ENCODE measurements at places on chromosomes 6 and 20.

DNA sequence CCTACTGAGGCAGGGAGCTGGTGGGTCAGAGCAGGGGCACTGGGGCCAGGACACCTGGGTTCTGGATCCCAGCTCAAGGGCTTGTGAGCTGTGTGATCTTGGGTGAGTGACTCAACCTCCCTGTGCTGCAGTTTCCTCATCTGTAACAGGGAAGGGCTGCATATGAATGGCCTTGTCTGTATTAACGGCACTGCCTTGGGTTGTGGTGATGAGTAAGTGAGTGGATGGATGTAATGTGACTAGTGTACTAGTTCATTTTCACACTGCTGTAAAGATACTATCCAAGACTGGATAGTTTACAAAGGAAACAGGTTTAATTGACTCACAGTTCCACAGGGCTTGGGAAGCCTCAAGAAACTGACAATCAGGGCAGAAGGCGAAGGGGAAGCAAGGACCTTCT lies 233.5 kb downstream of the TAF4 start:
- no peak for DNase-seq

- no peak for DNase-seq
Observed at GRCh38 chr20:47127999-47128398, 228.5 kb downstream of the ZMYND8 start.

- DNase-seq, result no peak
Observed at GRCh38 chr6:48075181-48075580, 35.8 kb downstream of the PTCHD4 start.

- no peak for DNase-seq
Observed at GRCh38 chr6:90431576-90431975, 134.9 kb upstream of the BACH2 start.

- peak; percentile 41 for DNase-seq
Observed at GRCh38 chr6:52307900-52308372, 23.4 kb upstream of the MCM3 start.

DNA sequence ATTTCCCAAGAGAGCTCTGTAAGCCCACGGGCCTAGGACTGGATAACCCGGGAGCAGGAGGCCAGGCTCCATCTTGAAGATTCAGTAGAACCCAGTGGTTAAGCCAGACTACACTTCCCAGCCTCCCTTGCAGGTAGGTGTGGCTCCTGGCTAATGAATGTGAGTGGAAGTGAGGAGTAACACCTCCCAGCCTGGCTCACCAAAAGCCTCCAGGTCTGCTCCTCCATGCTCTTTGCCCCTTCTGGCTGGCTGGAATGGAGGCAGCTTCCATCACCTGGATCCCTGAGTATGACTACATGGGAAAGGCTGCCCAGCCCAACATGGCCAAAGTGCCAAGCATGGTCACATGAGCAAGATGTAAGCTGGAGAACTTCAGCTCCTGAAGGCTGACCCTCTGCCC lies 9.7 kb downstream of the LRRN4 start:
- DNase-seq, result no peak

DNA sequence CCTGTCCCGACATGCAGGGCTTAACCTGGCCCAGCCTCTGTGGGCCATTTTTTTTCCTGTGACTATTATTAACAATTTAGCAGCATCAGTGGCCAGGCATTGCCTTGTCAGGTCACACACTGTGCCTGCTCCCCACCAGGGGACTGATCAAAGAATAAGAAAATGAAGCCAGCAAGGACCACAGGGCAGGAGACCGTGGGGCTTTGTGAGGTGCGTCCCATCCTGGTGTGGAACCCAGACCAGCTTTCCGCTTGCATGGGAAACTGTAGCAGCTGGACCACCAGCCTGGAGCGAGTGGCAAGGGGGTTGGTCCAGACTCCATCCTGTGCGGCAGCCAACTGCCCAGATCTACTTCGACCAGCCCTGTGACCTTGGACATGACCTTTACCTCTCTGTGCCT lies 218.3 kb downstream of the ANKRD60 start:
- DNase-seq, result no peak

GRCh38 chr6:80932359-80932758 lies 820.1 kb downstream of the TENT5A start:
- DNase-seq, result no peak

DNA sequence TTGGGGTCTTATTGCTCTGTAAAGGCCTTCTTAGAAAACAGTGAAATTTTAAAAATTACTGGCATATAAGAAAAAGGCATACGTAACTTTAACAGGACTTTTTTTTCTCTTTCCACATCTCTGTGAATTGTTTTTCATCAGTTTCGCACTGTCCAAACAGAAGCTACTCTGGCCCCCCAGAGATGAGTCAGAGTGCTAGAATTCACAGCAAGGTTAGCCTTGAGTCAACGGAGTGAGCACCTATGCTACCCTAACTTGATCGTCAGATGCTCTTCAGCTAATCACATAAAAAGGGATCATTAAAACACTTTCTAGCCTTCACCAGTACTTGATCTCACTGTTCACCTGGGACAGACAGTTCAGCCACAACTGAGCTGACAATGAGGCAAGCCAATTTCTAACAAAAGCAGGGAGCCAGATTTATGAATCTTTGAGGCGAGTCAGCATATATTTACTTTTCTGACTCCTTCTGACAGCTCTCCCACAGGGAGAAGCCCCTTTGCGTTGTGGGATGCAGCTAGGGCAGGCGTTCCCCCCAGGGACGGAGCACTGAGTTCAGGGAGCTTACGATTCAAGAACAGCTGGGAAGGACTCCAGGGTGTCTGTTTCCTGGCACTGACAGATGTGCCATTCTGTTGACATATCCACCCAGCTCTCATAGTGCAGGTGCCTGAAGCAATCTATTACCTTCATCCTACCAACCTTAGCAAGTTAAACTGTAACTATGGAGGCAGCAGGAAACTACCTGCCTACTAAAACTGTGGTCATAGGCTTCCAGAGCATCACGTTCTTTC lies 46.4 kb upstream of the SPDEF start:
- DNase-seq, result no peak

DNA sequence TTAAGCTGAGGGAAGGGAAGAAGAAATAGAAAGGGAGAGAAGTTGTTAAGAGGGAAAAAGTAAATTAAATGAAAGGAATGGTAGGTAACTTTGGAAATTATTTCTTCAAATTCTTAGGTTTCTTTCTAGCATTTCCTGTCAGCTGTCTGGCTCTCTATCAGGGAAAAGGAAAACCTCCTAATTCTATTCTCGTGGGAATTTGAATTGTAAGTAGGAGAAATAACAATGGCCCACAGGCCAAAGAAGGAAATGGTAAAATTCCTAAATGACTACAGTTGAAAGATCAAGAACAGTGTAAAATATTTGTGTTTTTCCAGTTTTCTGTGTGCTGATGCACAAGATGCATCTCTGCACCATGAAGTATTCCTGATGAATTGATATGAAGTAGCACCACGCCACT lies 173.0 kb downstream of the IBTK start:
- DNase-seq, result no peak

DNA sequence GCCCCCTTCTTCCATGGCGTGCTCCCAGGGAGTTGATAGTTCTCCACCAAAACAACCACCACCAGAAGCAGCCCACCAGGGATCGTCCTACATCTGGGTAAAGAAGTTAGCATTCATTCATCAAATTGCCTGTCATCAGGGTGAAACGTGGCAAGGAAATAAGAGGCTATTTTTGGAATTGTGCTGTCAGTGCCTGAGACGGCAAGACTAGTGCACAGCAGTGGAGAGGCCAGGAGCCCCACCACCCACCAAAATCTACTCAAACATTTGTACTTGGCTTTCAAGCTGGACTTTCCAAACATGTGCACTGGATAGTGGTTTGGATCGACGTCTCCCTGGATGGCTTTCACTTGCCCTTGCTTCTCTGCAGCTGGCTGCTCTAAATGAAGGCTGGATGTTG lies 44.8 kb downstream of the TXNDC5 start:
- DNase-seq, result no peak

DNA sequence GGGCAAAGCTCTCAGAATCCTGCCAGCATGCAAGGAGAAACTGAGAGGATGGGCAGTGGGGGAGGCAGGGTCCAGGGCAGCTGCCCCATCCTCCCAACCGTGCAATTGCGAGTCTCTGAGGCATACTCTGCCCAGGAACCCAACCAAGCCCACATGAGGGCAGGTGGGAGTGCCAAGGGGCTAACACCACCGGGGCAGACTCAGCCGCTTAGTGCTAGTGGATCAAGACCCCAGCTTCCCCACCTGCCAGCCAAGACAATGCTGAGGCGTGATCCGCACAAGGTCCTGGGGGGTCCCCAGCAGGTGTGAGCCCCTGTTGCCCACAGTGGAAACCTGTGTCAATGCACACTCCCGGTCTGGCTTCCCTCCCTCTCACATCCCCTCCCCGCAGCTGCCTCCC lies 48.5 kb upstream of the ENTPD6 start:
- no peak for DNase-seq

DNA sequence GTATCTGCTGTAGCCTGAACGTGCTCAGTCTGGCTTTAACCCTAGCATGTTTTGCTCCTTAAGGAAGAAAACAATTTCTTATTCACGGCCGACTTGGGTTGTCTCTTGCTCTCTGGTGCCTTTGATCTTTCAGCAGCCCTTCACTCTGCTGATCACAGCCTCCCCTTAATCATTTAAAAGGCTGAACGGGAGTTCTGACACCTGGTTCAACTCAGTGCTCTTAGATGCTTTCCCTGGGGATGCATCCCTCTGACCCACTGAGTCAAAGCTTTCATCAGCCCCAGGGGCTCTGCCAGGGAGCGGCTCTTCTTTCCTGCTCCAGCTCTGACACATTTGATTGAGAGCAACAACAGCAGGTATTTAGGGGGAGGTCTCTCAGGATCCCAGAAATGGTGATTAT lies 79.0 kb upstream of the FYN start:
- no peak for DNase-seq

- DNase-seq, result peak; percentile 18
Observed at GRCh38 chr20:38658879-38659596, 57.4 kb downstream of the ARHGAP40 start.

DNA sequence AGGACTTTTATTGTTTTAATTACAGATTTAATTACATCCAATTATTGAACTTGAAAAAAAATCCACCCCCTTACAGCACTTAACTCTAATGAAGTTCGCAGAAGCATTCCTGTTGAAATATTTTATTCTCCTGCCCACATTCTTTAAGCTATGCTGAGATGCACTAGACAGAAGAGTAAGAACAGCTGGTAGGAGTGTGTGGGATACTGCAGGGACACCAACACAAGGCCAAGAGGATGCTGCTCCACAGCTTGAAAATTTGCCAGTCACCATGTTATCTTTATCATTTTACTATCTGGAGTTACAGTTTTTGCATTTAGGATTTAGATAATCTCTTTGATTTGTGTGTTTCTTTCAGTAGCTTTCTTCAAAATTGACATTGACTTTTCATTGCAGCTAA lies 180.7 kb downstream of the EPHA7 start:
- no peak for DNase-seq

DNA sequence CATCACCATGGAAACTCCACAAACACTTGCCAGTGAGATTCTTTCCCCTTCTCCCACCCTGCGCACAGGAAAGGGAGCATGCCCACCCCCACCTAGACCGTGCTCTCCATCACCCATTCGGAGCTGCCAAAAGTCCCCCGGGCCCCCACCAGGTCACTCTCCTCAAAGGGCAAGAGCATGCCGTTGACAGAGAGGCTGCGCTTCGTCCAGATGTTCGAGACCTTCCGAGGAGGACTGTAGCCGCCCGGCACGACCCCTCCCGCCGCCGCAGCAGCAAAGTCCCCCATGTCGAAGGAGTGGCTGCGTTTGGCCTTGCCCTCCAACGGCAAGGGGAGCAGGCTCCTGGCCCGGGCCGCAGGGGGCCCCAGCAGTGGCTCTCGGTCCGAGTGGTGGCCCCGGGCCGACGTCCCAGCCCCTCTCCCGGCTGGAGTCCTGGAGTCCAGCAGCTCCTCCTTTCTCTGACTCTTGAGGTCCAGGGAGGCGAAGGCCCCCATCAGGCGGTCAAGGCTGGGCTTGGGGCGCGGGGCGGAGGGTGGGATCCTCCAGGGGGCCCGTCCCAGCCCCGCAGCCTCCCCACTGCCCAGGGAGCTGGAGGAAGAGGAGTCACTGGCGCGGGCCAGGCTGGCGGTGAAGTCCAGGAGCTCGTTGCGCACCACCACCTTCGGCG lies 195.2 kb downstream of the LRFN2 start:
- no peak for DNase-seq

DNA sequence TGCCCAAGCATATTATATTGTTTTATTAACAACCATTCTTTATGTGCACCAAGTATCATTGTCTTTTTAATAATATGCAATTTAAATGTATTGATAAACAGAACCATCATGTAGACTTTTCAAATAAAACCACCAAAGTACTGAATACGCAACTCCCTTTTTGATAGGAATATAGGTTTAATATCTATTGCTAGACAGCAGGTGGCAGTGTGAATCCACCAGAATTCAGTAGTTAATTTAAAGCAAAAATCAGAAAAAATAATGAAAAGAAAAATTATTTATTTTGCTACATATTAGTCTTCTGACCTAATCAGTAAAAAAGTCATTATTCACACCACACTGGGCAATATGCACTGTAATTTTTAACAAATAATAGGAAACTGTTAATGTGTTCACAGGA lies 143.7 kb downstream of the KLHL32 start:
- peak; percentile 4 for DNase-seq

GRCh38 chr20:32528171-32528891 lies 56.8 kb downstream of the NOL4L start:
- no peak for DNase-seq

DNA sequence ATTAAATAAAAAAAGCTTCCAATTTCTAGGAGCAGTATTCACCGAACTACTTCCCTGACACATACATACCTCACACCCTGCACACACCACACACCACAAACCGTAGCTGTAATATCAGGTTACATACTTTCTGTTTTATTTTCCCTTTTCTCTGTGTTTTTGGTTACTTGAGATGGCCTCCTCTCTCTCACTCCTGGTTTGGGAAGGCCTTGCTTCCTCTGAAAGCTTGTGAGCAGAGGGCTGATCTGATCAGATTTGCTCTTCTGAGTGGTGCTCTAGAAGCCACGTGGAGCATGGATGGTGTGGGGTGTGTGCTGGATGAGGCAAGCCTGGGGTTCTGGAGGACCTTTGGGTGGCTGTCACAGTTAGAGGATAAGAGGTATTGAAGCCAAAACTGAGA lies 20.9 kb downstream of the UTRN start:
- DNase-seq, result peak; percentile 42

DNA sequence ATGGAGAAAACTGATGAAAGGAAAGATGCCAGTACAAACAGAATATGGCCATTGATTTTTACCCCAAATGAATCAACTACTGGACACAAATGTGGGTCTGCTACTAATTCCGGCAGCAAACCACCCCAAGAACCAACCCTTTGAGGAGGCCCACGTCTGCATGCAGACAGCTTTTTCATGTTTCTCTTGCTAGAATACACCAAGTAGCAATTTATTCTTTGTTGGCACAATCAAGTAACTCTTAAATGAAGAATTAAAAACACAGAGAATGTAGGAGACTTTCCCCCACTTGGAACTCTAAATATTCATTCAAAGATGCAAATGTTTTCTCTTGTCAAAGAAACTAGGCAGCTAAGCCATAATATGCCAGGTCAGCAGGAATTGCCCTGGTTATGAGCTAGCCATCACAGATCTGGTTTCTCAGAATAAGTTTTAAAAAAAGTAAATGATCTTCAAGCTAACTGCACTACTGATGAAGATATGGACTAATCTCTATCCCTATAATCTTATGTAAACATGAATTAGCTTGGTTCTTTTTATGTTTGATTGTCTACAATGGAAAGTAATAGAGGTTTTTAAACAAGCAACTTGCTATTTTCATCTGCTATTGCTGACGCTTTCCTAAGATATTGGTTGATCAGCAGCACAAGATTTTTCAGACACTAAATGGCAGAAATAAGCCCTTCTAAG lies 163.1 kb upstream of the THEMIS start:
- no peak for DNase-seq

Data from CD4-positive, alpha-beta T cell treated with Interleukin-4 for 4 hours (primary cell).